ENCODE measurements at places on chromosomes 5 and 9.

GRCh38 chr9:116233160-116233530 lies 79.6 kb downstream of the PAPPA start:
- DNase-seq, result no peak

GRCh38 chr5:82679660-82680059 lies 397.5 kb downstream of the TMEM167A start:
- no peak for DNase-seq

DNA sequence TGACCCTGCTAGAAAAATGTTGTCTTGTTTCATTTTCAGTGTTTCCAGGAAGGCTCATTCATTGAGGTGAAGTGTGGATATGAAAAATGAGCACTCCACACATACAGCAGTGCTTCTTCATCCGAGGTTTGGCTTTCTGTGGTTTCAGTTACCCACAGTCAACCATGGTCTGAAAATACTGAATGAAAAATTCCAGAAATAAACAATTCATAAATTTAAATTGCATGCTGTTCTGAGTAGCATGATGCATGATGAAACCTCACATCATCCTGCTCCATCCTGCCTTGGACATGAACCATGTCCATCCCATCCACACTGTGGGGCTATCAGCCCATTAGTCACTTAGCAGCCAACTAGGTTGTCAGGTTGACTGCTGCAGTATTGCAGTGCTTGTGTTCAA lies 10.4 kb upstream of the SLC45A2 start:
- DNase-seq, result no peak

- no peak for DNase-seq
Measured at GRCh38 chr5:37272511-37272910, 23.3 kb upstream of the CPLANE1 start.

GRCh38 chr5:58314356-58315210 lies 145.3 kb downstream of the PLK2 start:
- DNase-seq, result no peak

GRCh38 chr9:37839496-37840461 lies 39.2 kb downstream of the DCAF10 start:
- no peak for DNase-seq

- DNase-seq, result peak; percentile 94
Measured at GRCh38 chr5:131170540-131171275, at the start of gene LYRM7. Gene LYRM7 (plus strand): TSS chr5:131170944. CDS start chr5:131171021, 77 bp downstream.

DNA sequence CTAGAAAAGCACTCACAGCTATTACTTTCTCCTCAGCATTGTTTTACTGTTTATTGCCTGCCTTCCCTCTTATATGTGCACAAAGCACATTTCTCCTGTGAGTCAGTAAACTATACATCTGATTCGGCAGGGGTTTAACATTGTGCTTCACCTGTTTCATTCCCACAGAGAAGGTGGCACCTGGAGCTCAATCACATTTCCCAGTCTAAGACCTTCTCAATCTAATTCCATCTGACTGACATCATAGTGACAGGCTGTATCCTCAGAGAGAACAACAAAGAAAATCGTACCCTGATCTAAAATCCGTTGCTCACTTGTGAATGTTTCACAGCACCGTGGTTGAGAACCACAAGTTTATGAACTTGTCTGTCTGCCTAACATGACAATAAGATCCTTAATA lies 92.4 kb upstream of the CAST start:
- DNase-seq, result no peak

GRCh38 chr5:10441992-10442435 lies 335 bp downstream of the ROPN1L start:
- no peak for DNase-seq

DNA sequence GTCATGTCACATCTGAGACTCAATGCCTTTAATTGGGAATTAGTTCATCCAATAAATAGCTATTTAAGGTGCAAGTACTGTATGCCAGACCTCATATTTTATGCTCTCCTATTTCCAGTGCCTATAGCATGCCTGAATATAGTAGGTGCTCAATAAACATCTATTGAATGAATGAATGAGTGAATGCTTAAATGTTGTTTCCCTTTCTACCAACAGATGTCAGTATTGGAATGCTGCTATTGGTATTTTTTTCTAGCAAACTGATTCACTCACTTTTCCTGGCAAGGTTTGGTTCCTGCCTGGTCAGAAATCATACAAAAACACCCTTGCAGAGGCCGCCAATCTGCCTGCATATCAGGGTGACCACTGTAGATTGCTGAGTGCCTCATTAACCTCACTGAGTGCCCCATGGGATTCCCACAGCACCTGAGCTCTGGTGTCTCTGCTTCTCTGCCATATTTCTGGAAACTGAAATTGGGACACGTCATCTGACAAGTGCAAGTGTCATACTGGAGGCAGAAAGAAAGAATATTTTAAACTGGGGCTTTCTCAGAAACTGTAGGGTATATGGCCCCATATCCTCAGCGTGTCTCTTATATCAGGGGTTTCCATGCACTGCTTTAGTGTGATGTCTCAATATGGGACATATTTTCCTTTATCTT lies 359.7 kb downstream of the TRIM32 start:
- DNase-seq, result no peak

- no peak for DNase-seq
Measured at GRCh38 chr9:73565026-73565425, 413.4 kb downstream of the ANXA1 start.

GRCh38 chr9:89871871-89872331 lies 267.1 kb downstream of the GADD45G start:
- DNase-seq, result no peak

GRCh38 chr5:91641730-91642350 lies 258.7 kb upstream of the ARRDC3 start:
- peak; percentile 41 for DNase-seq

DNA sequence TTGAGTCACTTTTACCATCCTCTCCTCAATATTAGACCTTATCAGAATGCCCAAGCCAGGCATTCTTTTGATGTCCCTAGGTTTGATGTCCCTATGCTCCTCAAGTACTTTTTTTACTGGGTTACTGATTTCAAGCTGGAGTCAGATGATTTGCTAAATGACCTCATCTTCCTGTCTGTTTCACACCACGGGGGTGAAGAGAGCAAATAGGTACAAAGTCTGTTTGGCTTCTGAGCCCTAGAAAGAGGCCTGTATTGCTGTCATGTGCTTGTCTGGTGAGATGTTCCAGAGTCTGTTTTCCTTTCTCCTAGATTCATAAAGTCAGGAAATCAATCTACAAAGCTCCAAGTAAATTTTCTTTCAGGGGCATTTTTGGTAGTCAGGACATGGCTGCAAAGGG lies 12.7 kb upstream of the DAB2 start:
- DNase-seq, result no peak

- peak; percentile 57 for DNase-seq
Measured at GRCh38 chr5:14035859-14036503, 91.5 kb upstream of the DNAH5 start.

GRCh38 chr5:14896131-14896530 lies 24.6 kb upstream of the ANKH start:
- no peak for DNase-seq

- DNase-seq, result no peak
Measured at GRCh38 chr9:7988644-7989280, 189.2 kb upstream of the DMAC1 start.

DNA sequence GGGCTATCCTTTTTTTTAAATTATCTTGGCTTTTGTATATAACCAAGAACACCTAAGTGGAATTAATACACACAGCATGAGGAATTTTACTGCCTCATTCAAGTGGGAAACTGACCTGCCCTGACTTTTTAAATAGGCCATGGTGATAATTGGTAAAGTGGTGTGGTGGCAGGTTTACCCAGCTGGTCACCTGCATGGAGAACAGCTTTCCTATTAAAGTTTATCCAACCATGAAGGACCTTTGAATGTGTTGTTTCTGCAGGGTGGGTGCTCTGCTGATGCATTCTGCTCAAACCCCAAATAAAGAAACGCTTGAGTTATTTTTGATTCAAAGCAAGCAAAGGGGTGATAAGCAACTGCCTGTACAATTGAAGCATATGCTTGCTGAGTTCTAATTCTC lies 261.0 kb upstream of the GRIN3A start:
- peak; percentile 95 for DNase-seq

DNA sequence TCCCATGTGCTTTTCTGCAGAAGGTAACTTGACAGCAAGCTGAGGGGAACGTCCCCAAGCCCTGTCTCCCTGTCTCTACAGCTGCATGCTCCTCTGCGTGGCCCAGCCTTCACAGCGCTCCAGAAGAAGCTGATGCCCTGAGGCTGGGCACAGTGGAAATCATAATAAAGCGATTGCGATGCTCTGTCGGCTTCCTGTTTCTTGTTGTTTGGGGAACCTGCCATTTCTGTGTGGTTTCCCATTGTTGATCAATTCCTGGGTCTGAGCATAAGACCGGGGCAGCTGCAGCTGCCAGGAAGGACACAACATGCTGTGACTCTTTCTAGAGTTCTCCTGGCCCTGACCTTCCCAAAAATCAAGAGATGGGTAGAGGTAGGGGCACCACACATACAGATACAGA lies 7.2 kb upstream of the DNAJB5 start:
- no peak for DNase-seq

DNA sequence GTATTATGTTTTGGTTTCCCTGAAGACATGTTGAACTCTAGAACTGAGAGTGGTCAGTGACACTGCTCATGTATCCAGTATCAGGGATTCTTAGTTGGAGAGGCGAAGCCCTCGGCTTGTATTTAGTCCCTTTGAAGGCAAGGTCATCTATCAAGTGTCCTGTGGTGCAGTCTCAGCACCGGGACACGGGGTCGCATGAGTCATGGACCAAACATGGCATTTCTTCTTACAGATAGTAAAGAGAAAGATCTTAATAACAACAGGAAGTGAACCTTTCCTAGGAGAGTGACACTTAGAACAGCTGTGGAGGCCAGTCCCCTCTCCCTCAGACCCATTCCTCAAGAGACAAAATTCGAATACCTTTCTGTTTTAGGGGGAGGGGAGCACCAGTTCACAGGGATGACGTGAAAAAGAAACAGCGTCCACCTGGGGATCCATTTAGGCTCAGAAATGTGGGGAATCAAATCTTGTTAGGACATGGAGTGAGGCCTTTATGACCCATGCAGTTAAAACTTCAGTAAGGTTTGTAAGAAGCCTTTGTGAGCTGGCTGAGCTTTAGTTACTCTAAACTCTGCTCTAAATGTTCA lies 86.5 kb downstream of the ADGRV1 start:
- DNase-seq, result no peak

- DNase-seq, result no peak
Measured at GRCh38 chr9:76188905-76189304, 205.3 kb downstream of the RFK start.

DNA sequence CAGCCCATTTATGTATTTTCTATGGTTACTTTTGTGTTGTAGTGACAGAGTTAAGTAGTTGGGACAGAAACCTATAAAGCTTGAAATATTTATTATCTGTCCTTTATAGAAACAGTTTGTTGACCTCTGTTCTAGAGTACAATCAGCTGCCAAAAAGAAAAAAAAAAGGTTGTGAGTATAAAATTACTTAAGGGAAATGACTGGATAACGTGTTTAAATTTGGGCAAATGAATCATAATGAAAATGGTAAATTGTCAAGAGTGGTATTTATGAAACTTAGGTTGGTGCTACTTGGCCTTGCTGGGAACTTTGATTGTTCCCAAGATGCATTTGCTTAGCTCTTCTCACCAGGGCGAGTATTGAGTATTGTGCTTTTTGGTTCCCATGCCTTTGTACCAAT lies 70.2 kb upstream of the IL6ST start:
- DNase-seq, result no peak

- no peak for DNase-seq
Measured at GRCh38 chr5:40518485-40518917, 161.2 kb upstream of the PTGER4 start.

- peak; percentile 31 for DNase-seq
Measured at GRCh38 chr5:160262151-160263074, 33.1 kb downstream of the FABP6 start.

DNA sequence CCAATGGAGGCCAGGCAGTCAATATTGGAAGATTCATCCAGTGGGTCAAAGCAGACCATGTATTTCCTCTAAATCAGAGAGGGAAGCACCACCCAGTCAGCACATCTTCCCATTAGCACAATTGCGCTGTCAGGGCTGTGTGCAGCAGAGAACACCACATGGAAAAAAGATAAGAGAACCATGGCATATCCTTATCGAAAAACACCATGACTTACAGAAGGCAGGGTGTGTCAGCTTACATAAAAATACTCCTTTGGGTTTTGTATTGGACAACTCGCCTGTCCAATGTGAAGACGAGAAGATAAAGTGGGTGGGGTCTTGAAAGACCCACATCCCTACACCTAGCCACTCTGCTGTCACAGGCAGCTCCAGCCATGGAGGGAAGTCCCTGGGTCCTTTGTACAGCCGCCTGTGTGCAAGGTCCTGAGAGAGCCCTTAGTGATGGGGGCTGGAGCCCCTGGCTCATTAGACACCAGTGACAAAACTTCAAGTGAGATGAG lies 71.9 kb upstream of the SPATA31E1 start:
- DNase-seq, result no peak

- DNase-seq, result no peak
Measured at GRCh38 chr5:168693883-168694282, 114.7 kb upstream of the PANK3 start.

DNA sequence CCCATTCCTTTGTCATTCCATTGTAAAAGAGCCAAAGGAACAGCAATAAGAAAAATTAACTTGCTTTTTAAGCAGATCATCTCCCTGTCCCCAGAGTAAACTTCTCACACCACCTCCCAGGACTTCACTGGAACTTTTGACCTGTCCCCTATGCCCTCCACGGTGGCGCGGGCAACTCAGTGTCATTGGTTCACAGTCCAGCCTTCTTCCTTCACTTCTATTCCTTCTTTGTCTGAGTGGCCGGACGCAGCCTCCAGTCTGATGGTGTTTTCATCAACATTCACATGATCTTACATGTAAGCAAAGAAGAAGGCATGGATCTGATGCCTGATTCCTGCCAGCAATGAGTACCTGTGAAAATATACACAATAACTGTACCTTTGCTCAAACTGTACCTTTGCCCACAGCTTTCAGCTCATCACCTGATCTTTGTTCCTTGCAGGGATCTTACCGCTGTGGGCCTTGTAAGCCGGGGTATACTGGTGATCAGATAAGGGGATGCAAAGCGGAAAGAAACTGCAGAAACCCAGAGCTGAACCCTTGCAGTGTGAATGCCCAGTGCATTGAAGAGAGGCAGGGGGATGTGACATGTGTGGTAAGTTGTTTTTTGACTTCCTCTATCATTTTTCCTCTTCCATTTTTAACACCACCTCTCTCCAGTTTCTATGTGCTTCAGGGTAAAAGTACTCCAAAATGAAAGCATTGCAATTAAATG lies 32.5 kb downstream of the THBS4 start:
- no peak for DNase-seq

- DNase-seq, result no peak
Measured at GRCh38 chr5:9608093-9608492, 22.1 kb downstream of the TAS2R1 start.

DNA sequence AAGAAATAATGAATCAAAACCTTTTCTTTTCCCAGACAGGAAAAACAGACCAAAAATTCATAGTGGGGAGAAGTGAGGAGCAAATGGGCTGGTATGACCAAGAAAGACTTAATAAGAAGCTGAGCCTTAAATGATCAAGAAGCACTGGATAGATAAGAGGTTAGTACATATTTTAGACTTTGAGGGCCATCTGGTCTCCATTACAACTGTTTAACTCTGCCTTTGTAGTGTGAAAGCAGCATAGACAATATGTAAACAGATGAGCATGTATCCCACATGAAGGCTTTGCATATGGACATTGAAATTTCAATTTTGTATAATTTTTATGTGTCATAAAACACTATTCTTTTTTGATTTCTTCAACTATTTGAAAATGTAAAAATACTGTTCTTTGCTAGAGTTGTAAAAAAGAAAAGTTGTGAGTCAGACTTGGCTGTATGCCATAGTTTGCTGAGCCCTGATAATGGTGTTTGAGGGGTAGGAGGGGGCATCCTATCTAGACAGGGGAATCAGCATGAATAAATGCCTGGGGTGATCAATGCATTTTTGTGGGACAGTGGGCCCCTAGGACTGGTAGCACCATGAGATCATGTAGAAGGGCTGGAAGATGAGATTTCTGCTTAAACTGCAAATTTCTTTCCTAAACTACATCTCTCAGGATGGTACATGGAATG lies 91.8 kb upstream of the GPR151 start:
- no peak for DNase-seq

Measured in NCI-H510A treated with DMSO at 0.1 percent for 48 hours (cell line).